ENCODE measurements at places on chromosomes 7 and 10.

GRCh38 chr7:124689523-124689922 lies 76.1 kb downstream of the GPR37 start:
- no peak for DNase-seq

- DNase-seq: no peak
Observed at GRCh38 chr10:14751921-14752320, 22.8 kb downstream of the FAM107B start.

DNA sequence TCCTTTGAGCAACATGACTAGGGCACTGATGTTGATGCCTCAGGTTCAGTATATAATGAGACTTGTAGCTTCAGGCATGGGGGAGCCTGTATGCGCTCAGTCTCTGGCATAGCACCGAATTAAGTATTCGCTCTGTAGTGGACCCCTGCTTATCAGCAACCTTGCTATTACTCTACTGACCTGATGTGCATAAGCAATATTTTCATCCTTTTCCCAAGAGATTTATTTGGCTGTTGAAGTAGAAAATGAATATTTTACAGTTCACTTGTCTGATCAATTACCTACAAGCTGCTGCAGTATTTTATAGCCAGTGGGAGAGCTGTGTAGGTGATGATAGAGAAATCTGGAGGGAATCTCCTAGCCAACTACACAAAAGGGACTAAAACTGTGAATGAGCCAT lies 781.6 kb upstream of the PHF14 start:
- DNase-seq: no peak

GRCh38 chr7:80186721-80187120 lies 52.1 kb downstream of the GNAI1 start:
- no peak for DNase-seq

DNA sequence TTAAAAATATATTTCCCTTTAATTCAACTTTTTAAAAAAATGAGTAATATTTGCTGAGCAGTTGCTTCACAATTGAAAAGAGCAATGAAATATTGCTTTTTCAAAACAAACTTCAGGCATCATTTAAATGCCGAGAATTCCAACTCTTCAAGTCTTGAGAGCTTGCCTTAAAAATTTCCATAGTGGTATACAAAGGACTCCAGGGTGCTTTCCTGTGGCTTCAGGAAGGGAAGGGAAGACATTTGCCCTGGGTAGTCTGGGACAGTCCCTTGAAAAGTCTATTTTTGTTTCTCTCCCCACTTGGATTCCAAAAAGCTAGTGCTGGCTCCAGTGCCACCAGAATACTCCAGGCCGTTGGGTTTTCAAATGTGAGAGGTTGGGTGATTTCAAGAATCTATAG lies 71.7 kb downstream of the HYCC1 start:
- no peak for DNase-seq

DNA sequence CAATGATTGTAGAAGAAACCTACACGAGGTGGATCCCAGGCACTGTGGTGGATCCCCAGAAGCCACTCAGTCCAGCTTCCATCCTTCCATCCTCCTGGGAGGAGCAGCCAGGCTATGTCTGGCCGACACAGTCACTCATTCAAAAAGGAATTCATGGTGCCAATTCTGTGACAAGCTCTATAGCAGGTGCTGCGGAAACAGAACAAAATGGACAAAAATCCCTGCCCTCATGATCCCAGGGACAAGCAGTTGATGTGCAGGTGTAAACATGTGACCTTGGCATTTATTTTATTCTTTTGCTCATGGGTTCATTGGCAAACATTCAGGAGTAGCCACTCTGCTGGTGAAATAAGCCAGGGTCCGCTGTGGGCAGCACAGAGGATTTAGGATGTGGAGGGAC lies 49.2 kb upstream of the FGFR2 start:
- no peak for DNase-seq

DNA sequence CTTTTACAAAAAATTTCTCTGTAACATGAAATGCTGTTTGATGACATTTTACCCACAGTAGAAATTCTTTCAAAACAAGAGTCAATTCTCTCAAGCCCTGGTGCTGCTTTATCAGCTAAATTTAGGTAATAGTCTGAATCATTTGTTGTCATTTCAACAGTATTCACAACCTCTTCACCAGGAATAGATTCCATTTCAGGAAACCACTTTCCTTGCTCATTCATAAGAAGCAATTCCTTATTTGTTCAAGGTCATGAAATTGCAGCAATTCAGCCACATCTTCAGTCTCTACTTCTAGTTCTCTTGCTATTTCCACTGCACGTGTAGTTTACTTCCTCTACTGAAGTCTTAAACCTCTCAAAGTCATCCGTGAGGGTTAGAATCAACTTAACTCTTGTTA lies 14.1 kb downstream of the STAG3 start:
- no peak for DNase-seq

DNA sequence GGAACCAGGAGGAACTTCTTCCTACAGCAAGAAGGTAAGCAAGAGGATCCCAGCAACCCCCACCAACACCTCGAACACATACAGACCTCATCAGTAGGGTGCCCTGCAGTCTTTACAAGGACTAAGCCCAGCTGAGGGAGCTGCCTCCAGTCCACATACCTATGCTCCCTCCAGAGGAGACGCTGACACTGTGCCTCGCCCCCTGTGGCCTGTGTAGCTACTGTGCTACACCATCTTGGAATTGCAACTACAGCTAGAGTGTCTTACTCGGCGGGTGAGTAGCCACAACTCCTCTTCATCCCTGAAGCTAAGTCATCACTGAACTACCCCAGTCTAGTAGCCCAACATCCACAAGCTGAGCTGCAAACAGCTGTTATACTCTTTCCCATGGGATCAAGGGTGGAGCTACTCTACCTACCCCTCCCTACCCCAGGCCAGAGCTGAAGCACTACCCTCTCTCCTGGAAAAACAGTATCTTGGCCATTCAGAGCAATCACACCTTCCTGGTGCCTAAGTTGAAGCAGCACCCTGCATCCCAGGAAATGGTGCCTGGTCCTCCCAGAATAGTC lies 42.2 kb upstream of the CAMK2B start:
- no peak for DNase-seq

DNA sequence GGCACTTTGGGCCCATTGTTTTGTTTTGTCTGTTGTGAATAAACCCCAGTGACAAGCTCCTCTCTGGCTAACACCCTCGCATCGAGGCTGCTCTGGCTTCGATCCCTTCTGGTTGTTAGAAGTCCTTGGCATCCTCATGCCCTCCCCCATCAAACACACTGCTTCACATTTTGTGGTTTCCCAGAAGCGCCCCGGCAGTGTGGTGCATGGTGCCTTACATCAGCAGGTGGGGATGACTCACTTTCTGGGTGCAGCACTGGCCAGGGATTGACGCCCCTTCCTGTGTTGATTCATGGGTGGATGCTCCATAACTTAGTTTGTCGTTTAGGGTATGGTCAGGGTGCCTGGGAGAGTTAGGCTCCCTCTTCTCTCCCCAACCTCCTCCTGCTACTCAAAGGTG lies 51.4 kb downstream of the PLPP4 start:
- no peak for DNase-seq

DNA sequence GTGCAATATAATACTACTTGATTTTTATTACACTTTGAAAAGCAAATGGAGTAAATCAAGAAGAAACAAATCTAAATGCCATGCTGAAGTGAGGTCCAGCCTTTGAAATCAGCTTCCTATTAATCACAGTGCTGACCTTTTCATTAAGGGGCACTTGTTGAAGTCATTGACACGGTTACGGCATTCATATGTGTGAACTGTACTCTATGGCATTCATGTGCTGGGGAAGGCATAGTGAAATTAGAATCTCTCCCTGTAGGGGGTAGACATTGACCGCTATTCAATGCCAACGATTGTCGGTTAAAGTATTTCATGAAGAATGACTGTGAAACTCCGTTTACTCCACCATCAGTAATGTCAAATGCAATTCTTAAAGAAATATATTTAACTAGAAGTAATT lies 296.1 kb upstream of the SEMA3A start:
- DNase-seq: no peak
